ENCODE measurements at places on chromosomes 6 and 20. TPM values are rescaled to one million over a fixed set of nuclear protein-coding genes. Genes with fewer than 3 reads are reported as not detected.

The HTR1E gene
- total RNA-seq = not detected

The TP53INP2 gene
- 4.4 TPM for total RNA-seq

The SLC17A3 gene
- total RNA-seq = not detected

The FOXF2 gene
- 0.88 TPM for total RNA-seq

The TRIM40 gene
- not detected for total RNA-seq

The C20orf96 gene
- 3.1 TPM for total RNA-seq

The MOG gene
- not detected for total RNA-seq

The CCN6 gene
- total RNA-seq = not detected

The PYGB gene
- 216 TPM for total RNA-seq

The OPRM1 gene
- not detected for total RNA-seq

The THEMIS gene
- total RNA-seq = 1.1 TPM

The CD24 gene
- total RNA-seq = 0.51 TPM

The MYBL2 gene
- 0.57 TPM for total RNA-seq

The RHAG gene
- not detected for total RNA-seq

The GJA1 gene
- total RNA-seq = 39.0 TPM

The PHIP gene
- total RNA-seq = 33.3 TPM

The PBOV1 gene
- total RNA-seq = not detected

Data from subcutaneous adipose tissue (tissue), 4 donors.